Activated CD4-positive, alpha-beta T cell treated with anti-CD3 and anti-CD28 coated beads, Interleukin-2, Interleukin-6, amounts not matched to agents 100 ng/mL and 50 ng/mL, durations not matched to agents 16 hours and 8 hours (primary cell): ENCODE measurements at places on chromosomes 1 and 21.

DNA sequence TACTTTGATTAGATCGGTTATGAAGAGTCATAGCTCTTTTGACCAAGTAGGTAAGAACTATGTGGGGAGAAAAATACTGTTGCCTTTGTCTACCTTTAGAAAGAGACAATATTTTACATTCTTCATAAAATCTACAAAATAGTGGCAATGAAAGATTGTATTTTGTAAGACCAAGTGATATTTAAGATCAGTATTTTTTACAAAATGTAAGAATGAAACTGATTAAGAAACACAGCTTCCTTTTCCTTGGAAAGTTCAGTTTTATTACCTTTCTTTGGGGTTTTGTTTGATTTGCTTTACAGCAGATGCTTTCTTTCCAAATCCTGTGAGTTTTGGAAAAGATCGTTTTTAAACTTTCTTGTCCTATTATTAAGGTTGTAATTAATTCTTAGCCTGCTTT is 69.8 kb downstream of the SLC35A3 start:
- no peak for DNase-seq

GRCh38 chr1:48543854-48544253 is 71.8 kb upstream of the SPATA6 start:
- DNase-seq: no peak

DNA sequence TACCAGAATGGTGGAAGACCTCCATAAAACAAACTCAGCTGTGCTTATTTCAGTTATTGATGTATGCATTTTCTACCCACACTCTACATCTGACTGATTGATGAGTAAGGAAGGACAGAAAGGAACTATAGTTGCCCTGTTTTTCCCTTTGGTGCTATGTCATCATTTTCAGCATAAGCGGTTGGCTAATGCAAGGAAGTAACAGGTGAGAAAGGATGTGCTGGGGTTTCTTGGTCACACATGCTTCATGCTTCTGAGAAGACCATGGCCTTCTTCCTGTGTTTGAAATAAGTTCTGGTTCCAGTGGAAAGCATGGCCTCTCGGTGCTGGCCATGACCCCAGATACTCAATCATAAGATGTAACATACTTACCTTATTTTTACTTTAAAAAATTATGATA is 541.2 kb downstream of the PTPRU start:
- DNase-seq: peak; percentile 32

- no peak for DNase-seq
Observed at GRCh38 chr1:160030657-160031364, 979 bp downstream of the PIGM start.

DNA sequence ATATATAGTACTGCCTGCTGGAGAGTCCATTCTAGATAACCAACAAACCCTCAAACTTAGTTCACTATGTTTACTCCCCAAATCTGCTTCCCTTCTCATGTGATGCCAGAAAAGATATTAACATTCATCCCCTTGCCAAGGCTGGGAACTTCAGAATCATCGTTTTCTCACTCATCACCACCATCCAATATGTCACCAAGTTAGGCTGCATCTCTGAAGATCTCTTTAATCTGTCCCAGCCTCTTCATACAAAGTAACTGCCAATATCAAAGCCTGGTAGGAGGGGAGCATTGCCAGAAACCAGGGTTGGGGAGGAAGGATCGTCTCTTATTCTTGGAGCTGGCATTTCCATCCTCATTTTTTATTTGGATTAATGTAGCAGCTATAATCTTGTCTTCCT is 71.6 kb downstream of the XCL2 start:
- DNase-seq: no peak

DNA sequence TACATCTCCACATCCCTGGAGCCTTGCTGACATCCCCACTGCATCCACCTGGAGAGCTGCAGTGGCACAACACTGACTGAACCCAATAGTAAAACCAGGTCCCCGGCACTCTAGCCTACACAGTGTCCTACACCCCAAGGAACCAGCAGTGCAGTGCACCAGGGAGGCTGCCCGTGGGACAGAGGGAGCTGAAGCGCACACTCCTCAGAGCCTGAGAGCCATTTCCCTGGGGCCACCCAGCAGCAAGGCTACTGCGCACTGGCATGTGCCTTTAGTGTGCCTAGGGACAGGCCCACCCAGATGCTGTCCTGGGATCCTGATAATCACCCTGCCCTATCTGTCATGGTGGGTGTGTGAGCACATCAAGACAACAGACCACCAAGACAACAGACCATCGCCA is 31.9 kb downstream of the NSL1 start:
- no peak for DNase-seq

DNA sequence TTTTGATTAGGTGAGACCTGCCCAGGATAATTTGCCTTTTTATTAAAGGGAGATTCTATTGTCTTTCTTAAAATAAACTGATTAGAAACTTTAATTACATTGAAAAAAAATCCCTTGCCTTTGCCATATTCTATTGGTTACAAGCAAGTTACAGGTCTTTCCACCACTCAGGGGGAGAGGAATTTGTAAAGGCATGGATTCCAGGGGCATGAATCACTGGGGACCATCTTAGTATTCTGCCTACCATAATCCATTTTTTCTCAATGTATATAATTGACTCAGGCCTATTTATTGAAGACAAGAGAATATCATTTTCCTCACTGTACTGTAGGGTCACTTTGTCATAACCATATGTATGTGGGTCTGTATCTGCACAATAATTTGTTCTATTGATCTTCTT is 124.3 kb upstream of the PDE4B start:
- DNase-seq: no peak

- no peak for DNase-seq
Observed at GRCh38 chr1:203911806-203912205, 50.4 kb downstream of the SNRPE start.

DNA sequence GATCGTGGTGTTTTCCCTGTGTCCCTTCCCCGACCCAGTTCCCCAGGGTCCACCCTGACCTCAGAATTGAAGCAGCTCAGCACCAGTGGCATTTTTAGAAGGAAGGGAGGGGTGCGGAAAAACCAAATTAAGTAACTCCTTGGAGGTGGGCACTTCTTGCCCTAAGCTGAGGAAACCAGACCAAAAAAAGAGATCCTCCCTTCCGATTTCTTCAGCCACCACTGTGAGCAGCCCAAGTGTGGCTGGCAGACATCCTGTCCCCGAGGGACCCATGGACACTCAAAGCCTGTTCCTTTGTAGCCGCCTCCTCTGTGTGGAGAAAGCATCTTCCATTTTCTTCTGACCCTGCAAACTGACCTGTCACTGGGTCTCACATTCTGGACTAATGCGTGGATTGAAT is 31.3 kb downstream of the KIRREL1 start:
- DNase-seq: no peak

DNA sequence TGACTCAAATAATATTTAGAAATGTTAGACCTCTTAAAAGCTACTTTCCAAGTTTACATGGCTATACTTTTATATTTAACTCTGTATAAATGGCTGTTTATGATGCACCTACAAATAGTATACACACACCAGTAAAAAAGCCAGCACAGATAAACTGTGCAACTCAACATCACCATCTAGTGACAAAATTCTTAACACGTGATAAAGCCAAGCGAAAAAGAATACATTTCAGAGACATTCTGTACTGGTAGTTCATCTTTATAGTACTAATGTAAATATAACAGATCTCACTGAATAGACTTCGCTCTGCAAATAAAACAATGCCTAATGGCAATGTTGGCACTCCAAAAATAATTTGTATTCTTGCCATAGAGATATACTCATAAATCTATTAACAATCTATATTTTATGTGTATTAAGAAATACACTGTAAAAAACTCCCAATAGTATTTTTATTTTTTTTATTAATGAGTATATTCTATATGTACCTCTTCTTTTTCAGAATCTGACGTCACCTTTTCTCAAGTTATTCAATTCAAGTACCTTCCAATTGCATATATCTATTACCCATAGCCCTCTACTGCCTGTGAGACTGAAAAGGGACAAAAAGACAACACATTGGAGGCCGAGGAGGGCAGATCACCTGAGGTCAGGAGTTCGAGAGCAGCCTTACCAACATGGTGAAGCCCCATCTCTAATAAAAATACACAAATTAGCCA is 100.2 kb downstream of the DPYD start:
- DNase-seq: peak; percentile 13

DNA sequence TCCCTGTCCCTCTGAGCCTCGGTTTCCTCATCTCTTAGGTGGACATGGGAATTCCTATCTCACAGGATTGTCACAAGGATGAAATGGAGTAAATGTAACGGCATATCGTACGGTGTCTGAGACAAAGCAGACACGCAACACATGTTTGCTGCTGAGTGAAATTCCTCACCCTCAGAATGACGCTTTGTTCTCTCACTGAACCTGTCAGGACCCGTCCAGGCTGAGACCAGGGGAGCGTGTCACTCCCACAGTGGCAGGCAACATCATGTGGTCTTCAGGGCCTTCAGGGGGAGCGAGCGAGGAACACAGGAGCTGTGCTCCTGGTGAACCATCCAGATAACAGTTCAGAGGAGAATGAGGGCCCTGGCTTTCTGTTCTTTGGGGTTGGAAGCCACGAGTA is 74.2 kb downstream of the TOMM20 start:
- no peak for DNase-seq

DNA sequence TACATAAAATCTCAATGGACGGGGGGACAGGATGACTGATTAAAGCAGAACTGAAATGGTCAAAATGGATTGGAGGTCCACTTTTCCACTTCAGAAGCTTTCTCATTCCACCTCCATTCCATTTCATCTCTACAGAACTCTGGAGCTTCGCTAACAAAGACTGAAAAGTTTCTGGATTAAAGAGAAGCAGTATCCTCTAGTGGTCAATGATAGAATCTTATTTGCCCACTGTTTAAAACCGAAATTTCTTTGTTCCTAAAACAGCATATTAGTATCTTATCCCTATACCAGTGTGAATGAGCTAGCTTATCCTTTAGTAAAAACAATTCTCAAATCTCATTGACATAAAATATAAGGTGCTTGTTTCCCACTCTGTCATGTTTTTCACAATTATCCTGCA is 890.6 kb downstream of the KCNT2 start:
- no peak for DNase-seq

DNA sequence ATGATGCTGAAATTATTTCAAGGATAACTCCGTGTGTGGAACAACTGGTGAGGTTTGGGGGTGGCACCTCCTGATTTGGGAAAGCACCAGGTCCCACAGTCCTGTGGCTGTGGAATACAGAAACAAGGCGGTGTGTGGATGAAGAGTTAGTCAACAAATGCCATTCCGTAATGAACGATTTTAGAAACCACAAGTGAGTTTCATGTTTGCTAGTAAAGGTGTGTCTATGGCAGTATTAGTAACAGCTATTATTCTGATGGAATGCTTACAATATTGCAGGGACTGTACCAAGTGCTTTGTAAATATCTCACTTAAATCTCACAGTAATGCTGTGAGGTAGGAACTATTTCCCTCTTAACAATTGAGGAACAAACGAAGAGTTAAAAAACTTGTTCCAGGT is 53.8 kb downstream of the B3GALNT2 start:
- no peak for DNase-seq
